ENCODE measurements at places on chromosomes 13 and 19.

DNA sequence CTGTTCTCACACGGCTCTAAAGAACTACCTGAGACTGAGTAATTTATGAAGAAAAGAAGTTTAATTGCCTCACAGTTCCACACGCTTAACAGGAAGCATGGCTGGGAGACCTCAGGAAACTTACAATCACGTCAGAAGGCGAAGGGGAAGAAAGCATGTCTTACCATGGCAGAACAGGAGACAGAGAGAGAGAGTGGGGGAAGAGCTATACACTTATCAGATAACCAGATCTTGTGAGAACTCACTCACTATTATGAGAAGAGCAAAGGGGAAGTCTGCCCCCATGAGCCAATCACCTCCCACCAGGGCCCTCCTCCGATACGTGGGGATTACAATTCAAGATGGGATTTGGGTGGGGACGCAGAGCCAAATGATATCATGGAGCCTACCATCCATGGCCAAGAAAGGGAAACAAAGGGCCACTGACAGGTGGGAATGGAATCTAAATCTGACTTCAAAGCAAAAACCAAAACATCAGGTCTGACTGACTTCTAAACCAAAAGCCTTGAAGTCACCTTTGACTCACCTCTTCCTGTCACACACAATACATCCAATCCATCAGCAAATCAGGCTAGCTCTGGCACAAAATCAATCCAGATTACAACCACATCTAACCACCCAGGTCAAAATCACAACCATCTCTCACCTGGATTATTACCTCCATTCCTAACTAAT is 189.7 kb downstream of the ENOX1 start:
- no peak for DNase-seq

GRCh38 chr19:28065026-28065425 is 1147.9 kb downstream of the UQCRFS1 start:
- no peak for DNase-seq

DNA sequence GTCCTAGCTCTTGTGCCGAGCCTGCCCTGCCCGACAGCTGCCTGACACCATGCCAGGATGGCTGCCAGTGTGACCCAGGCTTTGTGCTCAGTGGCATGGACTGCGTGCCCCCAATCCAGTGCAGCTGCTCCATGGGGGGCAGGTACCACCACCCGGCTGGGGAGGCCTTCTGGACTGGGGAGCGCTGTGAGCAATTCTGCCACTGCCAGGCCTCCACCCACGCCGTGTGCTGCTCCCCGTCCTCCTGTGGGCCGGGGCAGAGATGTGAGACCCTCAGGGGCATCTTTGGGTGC is 9.4 kb upstream of the FXYD3 start:
- no peak for DNase-seq

DNA sequence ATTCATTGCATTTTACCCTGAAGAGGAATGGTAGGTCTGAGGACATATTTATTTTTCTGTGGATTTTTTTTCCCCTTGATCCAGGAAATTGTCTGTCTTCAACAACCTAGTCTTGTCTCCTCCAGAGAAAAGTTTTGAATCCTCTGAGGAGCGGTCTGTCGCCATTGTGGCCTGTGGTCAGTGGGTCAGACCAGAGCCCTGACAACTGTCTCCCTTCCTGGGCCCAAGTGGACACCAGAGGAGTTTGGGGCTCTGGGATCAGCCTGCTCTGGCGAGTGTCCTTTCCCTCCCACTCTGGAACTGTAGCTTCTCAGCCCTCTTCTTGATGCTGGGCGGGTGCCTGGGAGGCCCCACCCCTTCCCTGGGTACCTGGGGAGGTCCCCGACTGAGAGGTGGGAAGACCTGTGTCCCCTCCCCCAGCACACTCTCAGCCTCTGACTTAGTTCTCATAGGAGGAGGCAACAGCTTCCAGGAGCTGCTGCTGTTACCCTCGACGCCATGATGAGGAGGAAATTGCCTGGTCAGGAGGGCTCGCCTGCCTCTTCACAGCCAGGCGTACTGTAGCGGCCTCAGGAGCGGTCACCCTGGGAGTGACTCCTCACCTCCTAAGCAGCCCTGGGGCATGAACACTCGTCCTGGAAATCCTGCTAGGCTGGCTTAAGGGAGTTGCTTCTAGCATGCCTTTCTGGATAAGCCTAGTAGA is 110.3 kb downstream of the GGACT start:
- DNase-seq = no peak

- no peak for DNase-seq
These were observed 3.3 kb downstream of the ZGLP1 start for GRCh38 chr19:10306327-10306726.

DNA sequence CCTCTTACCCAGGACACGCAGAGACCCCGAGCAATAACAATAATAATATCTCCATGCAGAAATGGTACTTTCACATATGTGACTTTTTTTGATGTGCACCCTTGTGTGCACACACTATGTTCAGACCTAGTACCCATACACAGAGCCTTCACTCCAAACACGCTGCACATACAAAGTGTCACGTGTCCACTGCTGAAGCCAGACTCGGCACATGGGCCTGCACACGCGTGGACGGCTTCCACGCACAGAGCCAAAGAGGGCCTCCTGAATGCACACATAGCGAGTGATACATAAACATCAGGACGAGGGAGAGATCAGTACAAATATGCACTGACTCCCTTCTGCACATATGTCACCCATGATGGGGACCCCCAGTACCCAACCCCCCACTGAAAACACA is 41.9 kb upstream of the POU2F2 start:
- DNase-seq = no peak

GRCh38 chr19:17137417-17137816 is 61.8 kb downstream of the MYO9B start:
- DNase-seq = no peak

DNA sequence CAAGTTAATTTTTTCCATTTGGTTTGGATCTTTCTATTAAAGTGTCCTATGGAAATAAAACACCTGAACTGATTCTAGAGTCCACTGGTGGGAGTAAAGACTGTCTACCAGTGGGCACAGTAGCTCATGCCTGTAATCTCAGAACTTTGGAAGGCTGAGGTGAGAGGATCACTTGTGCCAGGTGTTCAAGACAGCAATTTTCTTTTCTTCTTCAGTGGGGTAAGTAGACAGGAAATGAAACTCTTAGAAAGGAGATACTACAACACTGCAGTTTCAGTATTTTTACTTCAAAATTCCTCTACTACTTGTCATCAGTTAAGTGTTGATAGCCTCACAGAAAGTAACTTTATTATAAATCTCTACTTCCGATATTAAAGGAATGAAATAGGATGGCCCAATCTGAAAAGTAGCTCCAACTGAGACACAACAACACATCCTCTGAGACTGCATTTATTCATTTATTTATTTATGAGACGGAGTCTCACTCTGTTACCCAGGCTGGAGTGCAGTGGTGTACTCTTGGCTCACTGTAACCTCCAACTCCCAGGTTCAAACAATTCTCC is 26.3 kb downstream of the DNMT1 start:
- DNase-seq = no peak

GRCh38 chr13:52034616-52035226 is 10.2 kb downstream of the UTP14C start:
- DNase-seq = no peak

GRCh38 chr13:73903561-73903960 is 230.6 kb downstream of the KLF12 start:
- DNase-seq = peak; percentile 15

DNA sequence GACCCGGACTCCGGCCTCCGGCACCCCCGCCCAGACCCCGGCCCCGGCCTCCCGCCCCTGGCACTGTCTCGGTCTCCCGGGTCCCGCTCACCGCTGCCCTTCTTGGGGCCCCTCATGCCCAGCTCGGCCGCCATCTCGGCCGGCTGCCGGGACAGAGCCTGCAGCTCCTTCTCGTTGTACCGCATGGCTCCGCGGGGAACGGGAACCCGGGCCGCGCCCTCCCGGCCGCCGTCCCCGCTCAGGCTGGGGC is 140 bp downstream of the PLEKHJ1 start:
- DNase-seq = no peak

GRCh38 chr13:37349916-37350315 is 244.5 kb upstream of the CSNK1A1L start:
- DNase-seq = no peak

DNA sequence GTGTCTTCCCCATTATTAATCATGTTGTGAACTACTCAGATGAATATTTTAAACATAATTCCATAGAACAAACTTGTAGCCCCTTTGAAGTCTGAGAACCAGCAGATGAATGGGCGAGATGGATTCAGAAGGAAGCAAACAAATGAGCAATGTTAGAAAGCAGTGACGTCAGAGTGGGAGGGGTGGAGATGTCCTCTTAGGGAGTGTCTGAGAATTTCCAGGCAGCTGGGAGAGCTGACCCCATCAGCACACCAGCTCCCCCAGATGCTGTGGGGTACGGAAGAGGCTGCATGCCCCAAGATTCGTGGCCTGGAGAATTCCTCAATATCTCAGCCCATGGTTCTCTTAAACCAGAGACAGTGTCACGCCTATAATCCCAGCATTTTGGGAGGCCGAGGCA is 68.6 kb downstream of the DPF1 start:
- no peak for DNase-seq

- no peak for DNase-seq
These were observed 3.2 kb upstream of the ZNF850 start for GRCh38 chr19:36775768-36776167.

DNA sequence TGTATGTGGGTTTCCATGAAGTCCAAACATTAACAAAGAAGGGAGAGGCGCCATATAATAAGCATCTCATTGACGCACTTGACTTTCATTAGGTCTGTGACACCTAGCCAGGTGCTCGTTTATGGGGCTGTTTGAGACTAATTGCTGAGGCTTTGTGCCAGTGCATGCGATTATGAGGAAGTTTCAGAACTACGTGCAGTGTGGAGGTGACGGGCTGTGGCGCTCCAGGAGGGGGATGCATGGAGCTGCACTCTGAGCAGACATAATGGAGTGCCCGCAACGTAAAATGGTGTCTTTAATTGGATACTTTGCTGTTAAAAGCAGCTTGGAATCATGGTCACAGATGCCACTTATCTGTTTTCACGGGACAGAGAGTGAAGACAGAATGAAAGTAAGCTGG is 223.2 kb downstream of the FGF9 start:
- no peak for DNase-seq

DNA sequence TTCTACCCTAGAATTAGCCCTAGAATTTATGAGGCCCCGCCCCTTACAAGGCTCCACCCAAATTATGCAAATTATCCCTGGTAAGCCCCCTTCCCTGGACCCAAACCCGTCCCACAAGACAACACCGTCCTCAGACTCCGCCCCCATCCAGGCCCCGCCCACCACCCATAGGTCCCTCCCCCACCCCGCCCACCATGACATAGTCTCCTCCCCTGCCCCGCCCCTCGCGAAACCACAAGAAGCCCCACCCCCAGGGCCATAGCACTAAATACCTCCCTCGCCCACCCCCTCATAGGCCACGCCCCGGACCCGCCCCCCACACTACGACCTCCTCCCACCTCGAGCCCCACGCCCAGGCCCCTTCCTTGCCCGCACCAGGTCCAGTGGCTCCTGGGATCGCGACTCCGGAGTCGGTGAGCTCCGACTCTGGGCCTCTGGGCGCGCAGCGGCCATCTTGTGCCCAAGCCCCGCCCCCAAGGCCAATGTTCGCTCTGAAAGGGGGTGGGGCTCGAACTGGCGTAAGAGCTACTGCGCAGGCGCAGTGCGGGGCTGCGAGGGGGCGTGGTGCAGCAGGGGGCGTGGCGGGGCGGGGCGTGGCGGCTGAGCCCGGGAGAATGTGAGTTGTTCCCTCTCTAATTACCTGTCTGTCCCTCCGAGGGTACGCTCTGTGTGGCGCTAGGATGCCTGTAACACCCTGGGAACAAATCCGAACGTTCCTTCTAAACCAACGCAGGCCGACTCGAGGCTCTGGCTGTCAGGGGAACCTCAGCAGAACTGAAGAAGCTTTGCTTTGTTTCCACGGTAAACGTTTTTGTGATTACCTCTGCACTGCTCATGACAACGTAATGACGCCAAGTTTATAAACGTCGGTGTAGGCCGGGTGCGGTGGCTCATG is at the start of gene ZNF784:
ZNF784 (minus strand) TSS at position 458 of the 895 bp plus-strand sequence; CDS start at position 453, 5 bp downstream.
- DNase-seq = no peak

DNA sequence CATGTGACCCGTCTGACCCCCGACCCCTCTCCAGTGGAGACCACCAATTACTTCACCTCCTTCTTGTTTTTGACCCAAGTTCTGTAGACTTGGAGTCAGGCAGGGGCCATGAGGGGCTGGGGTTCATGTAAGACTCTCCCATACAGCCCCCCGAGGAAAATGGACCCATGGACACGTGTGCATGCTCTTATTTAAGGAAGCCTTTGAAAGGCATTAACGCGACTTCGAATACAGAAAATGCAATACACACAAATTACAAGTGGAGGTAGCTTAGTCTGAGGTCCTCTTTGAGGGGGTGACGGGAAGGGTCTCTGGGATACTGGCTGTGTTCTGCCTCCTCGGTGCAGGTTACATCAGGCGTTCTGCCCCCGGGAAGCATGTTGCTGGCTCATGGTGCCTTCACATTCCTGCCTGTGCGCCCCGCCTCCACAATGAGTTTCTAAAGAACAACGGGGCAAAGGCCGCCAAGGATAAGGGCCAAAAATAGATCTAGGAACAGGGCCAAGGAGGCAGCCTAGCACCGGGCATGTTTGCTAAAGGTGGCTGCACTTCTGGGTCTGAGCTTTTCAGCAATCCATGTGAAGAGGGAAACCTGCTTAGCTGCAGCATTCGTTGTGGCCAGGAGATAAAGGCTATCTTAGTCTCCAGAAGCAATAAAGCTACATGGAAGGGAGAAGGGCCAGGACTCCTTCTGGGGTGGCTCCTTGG is 54.5 kb downstream of the RAB20 start:
- no peak for DNase-seq

DNA sequence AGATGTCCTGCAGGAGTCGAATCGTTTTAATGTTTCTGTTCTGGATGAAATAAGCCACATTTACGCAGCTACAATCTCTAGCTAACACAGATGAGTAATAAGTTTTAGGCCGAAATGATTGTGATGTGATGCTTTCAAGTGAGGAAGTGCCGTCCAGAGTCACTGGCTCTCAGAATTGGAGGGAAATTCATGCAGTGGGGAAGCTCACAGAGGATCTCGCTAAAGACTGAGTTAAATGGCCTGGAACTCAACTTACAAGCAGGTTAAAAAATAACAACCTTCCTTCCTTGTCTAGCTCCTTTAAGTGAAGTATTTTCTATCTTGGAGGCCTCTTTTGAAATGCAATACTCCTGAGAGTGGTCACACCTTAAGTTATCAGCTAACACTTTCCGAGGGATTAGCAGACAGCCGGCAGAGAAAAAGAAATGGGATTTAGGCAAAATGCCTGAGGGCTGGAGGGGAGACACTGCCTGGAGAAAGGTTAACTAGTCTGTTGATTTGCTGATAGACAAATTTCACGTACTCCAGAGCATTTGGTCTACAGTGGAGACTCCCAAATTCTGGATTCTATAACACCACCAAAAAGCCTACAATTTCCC is 74.2 kb downstream of the IRS2 start:
- DNase-seq = no peak

GRCh38 chr13:90362707-90363106 is 984.8 kb upstream of the MIR17HG start:
- DNase-seq = no peak
